Foreskin melanocyte (primary cell): ENCODE measurements at places on chromosomes 2 and 18.

- no peak for DNase-seq
These were observed 184.5 kb upstream of the CNTNAP5 start for GRCh38 chr2:123840574-123840973.

DNA sequence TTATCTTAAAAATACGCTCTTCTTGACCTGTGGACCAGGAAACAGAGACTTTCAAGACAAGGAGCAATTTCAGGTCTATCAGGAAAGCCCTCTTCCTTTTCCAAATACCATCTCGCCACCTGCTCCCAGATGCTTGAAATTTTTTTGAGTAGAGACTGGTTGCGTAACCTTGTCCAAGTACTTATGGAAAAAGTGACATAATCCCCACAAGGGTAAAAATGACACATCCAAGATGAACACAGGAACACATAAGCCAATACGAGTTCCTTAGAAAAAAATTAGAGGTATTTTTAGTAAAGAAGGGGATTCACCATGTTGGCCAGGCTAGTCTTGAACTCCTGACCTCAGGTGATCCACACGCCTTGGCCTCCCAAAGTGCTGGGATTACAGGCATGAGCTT lies 1.8 kb downstream of the SERPINB13 start:
- DNase-seq: no peak

GRCh38 chr2:234374150-234374508 lies 122.8 kb downstream of the ARL4C start:
- DNase-seq: no peak

DNA sequence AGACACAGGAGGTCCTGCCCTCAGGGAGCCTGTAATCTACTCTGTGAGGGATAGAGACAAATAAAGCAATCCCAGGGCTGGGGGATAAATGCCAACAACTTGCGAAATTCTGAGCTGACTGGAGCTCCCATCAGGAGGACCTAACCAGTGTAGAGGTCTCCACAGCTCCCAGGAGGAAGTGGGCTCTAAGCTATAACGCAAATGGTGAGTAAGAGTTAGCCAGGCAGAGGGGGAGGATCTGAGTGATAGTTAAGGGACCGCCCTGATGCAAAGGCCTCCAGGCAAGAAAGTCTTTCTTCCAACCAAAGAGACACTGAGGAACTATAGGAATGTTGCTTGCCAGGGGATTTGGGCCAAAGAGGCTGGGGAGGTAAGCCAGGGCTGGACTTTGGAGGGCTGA lies 16.0 kb upstream of the ZNF532 start:
- DNase-seq: no peak

DNA sequence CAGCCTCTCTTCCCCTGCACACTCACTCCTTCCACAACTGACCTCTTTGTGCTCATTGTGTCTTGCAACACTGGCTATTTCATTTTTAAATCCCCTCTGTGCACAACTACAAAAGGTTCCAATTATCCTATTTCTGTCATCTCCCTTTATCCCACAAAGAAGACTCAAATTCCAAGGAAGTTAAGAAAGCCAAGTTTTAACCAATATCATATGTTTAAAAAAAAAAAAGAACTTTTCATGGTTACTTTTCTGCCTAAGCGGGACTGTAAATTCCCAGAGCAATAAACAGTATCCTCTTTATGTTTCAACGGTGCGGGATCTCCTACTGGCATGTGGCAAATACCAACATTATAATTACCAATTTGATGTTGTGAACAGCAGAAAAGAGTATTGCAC lies 83.8 kb downstream of the DOCK10 start:
- DNase-seq: peak; percentile 77

GRCh38 chr2:238424313-238424700 lies 2.4 kb upstream of the ASB1 start:
- DNase-seq: no peak

GRCh38 chr2:226771067-226771466 lies 28.6 kb downstream of the IRS1 start:
- no peak for DNase-seq

DNA sequence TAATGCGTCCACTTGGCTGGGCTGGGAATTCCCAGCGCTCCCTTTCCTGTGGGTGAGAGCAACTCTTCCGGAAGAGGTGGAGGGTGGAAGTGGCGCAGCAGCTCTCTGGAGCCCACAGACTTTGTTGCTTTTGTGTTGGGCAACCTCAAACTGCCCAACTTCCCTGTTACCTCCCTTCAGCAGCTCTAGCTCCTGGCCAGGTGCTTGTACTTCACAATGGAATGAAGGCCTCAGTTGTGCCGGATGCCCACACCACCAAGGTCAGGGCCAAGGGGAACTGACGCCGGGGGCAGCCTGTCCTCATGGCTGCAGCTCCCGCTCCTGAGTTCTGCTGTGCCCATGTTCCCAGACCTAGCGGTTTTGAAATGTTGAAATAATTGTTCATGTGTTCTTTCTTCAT lies 322.9 kb downstream of the GALR1 start:
- DNase-seq: no peak

GRCh38 chr18:73279498-73279897 lies 411.7 kb upstream of the NETO1 start:
- DNase-seq: no peak

DNA sequence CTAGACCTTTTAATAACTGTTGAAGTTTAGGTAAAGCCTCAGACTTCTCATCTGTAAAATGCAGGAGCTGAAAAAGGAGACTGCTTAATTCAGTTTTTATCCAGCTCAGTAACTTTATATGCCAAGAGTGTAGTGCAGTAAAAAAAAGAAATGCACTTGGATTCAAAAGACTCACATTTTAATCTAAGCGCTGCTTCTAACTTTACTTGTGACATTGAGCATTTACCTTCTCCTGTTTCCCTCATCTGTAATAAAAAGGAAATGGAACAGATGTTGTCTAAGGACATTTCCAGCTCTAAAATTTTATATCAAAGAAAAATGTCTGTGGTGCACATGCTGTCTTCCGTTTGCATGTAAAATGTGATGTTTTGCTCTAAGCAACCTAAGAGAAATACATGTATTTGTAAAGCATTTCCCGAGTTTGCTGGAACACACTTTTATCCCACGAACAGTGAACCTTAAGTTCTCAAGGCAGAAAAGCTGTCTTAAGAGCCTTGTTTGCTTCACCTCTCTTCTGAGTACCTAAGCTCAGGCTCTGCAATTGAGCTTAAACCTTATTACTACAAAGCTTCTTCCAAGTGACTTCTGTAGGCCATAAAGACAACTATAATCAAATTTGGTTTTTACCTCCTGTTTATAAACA lies 24.2 kb upstream of the TANK start:
- DNase-seq: peak; percentile 22

GRCh38 chr2:143575340-143575739 lies 446.1 kb downstream of the ARHGAP15 start:
- DNase-seq: peak; percentile 20

- DNase-seq: no peak
These were observed 57.3 kb downstream of the ARHGAP25 start for GRCh38 chr2:68791914-68792313.

DNA sequence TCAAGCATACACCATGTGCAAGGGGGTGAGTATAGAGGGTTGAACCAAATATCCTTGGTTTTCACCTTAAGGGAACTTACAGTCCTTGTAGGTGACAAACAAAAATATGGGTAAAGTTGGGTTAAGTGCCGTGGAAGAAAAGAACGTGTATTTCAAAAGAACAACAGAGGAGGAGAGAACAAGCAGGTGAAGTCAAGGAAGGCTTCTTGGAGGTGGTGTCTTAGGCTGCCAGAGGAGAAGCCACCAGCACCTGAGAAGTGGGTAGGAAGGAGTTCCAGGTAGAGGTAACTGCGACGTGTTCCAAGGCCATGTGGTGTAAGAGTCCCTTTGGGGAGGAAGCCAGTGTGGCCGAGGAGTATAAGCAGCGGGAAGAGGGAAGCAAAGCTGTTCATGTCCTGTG lies 27.2 kb downstream of the CABLES1 start:
- no peak for DNase-seq

GRCh38 chr2:6960659-6961058 lies 43.4 kb downstream of the RNF144A start:
- no peak for DNase-seq

- DNase-seq: no peak
These were observed 107.2 kb downstream of the COL6A3 start for GRCh38 chr2:237306787-237307170.

DNA sequence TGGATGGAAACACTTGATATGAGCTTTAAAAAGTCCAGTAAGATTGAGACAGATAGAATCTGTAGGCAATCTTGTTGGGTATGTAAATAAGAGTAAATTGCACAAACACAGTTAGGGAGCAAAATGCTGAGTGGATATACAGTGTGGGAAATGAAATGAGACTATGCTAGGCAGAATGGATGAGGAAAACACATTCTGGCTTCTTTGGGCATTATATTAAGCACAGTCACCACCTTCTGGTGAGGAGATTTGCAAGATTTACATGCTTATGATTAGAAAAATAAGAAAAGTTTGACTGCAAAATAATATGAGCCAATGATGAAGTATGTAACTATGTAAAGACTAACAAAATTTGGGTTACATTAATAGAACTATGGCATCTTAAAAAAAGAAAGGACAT lies 2165.0 kb upstream of the CELF4 start:
- no peak for DNase-seq

- no peak for DNase-seq
These were observed 151.3 kb upstream of the SOX11 start for GRCh38 chr2:5540856-5541255.

DNA sequence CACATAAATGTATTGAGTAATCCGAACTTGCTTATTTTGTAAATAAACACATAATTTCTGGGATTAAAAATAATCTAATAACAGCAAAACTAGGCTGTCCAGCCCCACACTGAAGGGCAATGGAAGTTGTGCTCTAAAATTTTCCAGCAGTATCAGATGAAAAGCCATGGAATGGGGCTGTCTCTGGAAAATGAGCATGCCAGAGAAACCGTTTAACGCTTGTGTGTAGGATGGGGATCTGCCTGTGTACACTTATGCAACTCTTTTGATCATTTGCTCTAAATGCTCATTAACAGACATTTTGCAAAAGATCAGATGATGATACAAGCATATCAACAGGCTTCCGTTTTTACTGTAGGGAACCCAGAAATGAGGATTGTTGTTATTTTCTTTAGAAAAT lies 177.6 kb downstream of the SLC8A1 start:
- DNase-seq: no peak

GRCh38 chr18:26902291-26902690 lies 36.8 kb upstream of the AQP4 start:
- DNase-seq: no peak

GRCh38 chr2:194545978-194546377 lies 1111.0 kb upstream of the SLC39A10 start:
- DNase-seq: no peak

DNA sequence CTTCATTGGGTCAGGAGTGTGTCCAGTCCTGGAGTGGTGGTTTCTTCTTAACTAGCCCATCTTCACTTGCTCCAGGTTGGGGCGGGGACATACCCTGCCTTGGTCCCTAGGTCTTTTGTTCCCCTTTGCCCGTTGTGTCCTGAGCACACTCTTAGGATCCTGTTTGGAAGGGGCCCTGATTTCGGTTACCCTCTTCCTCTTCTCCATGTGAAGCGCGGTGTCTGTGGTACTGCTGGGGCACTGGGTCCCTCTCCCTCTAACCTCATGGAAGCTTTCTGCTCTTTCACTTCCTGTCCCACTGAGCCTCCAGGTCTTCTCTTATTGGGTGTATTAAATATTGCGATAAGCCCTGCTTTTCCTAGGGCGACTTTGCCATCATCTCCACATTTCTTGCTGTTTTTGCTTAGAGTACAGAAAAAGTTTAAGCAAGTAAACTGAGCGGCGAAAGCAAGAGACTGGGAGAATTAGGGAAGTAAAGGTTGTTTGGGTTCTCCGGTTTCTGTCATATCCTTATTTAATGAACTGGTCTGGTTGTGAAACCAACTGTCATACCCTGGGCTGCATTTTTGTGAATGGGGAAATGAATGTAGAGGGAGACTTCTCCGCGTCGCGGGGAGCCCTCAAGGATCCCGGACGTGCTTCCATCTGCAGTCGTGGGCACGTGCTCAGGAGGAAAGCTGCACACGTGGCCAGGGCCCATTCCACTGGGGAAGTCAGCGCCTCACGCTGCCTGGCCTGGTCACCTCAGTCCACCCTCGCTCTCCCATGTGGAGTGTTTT lies 73.8 kb upstream of the B3GNT7 start:
- DNase-seq: no peak

DNA sequence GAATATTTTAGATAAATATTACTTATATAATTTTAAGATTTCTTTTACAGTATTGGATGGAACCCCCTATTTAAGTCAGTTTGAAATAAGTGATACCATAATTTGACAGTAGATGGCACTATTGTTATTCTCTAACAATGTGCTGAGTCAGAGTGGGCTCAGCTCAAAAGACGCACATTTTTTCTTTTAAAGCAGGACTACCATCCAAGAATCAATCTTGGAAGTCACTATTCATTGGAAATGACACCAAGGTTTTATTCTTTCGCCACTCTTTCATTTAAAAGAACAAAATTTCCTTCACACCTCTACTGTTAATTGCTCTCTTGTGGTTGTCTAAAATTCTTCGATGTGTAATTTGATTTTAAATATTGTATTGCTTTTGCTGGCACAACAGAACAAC lies 32.6 kb upstream of the SPAG16 start:
- peak; percentile 45 for DNase-seq

- no peak for DNase-seq
These were observed 46.5 kb downstream of the KCNIP3 start for GRCh38 chr2:95343429-95344214.

GRCh38 chr2:23760736-23761135 lies 166.2 kb downstream of the ATAD2B start:
- DNase-seq: peak; percentile 52

- DNase-seq: no peak
These were observed 418.8 kb downstream of the ARHGAP15 start for GRCh38 chr2:143548032-143548431.

- no peak for DNase-seq
These were observed 42.4 kb downstream of the HPCAL1 start for GRCh38 chr2:10345126-10345525.

- no peak for DNase-seq
These were observed 504.4 kb upstream of the TNP1 start for GRCh38 chr2:217364224-217364623.

DNA sequence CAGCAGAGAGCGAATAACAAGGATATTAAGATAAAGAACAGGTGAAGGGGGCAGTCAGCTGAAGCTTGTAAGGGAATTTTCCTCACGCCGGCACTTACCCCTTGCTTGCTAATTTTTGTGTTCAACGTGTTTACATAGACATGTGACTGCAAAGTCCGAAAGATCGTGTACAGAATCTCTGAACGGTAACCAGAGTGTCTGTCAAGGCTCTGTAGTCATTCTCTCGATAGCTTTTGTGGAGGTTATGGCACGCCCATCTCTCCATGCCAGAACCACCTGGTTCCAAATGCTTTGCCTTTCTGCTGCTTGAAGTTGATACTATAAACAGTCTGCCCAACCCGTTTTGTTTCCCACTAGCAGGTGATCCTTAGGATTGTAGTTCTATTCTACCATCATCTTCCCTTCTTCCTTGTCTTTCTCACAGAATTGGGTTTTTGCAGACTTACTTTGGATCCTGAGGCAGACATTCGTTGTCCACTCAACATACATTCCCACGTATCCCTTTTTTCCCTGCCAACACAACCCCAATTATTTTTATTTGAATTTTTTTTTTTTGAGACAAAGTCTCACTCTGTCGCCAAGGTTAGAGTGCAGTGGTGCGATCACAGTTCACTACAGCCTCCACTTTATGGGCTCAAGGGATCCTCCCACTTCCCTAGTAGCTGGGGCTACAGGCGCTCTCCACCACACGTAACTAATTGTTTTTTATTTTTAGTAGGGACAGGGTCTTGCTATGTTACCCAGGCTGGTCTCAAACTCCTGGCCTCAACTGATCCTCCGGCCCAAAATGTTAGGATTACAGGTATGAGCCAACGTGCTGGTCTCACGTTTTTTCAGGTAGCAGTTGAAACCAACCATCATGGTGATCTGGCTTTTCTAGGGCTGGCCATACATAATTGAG lies 1.3 kb upstream of the USP34 start:
- peak; percentile 9 for DNase-seq

- DNase-seq: no peak
These were observed 39.5 kb upstream of the SCLY start for GRCh38 chr2:238021327-238021726.
